ENCODE measurements at places on chromosomes 3 and 15. TPM values are rescaled to one million over a fixed set of nuclear protein-coding genes. Genes with fewer than 3 reads are reported as not detected.

MYL3 gene
- not detected for total RNA-seq

CCR9 gene
- total RNA-seq, result not detected

C3orf22 gene
- total RNA-seq, result not detected

TMC3 gene
- total RNA-seq, result not detected

DET1 gene
- total RNA-seq, result 4.0 TPM

ZIC1 gene
- total RNA-seq, result 24.3 TPM

CHRNA7 gene
- not detected for total RNA-seq

ZNF620 gene
- total RNA-seq, result 0.10 TPM

STIMATE gene
- 4.2 TPM for total RNA-seq

MUC20 gene
- total RNA-seq, result not detected

TIMP4 gene
- 0.10 TPM for total RNA-seq

RBPMS2 gene
- total RNA-seq, result not detected

PTX3 gene
- total RNA-seq, result 13.2 TPM

CHDH gene
- total RNA-seq, result 2.0 TPM

CACNA2D3 gene
- total RNA-seq, result 1.2 TPM

All from MG63 (cell line).